ENCODE measurements at places on chromosomes 7 and 10.

GRCh38 chr7:84617265-84618030 lies 422.9 kb upstream of the SEMA3A start:
- DNase-seq, result no peak

GRCh38 chr10:83965473-83965872 lies 173.8 kb upstream of the GHITM start:
- DNase-seq, result no peak

GRCh38 chr10:3274414-3274813 lies 101.8 kb upstream of the PITRM1 start:
- no peak for DNase-seq

GRCh38 chr7:128833148-128833945 lies 3.1 kb downstream of the FLNC start:
- DNase-seq, result peak; percentile 76

- peak; percentile 35 for DNase-seq
Measured at GRCh38 chr7:128860158-128861073, 2.2 kb upstream of the ATP6V1F start.

GRCh38 chr7:120184866-120185265 lies 88.1 kb upstream of the KCND2 start:
- DNase-seq, result no peak

- peak; percentile 31 for DNase-seq
Measured at GRCh38 chr10:78852466-78853240, 216.1 kb upstream of the ZMIZ1 start.

- no peak for DNase-seq
Measured at GRCh38 chr10:81532403-81532802, 342.6 kb upstream of the NRG3 start.

- DNase-seq, result no peak
Measured at GRCh38 chr7:152512706-152513105, 76.9 kb upstream of the KMT2C start.

GRCh38 chr7:108461840-108462239 lies 5.6 kb upstream of the NRCAM start:
- DNase-seq, result no peak

GRCh38 chr7:10724449-10724848 lies 249.2 kb upstream of the PHF14 start:
- no peak for DNase-seq

DNA sequence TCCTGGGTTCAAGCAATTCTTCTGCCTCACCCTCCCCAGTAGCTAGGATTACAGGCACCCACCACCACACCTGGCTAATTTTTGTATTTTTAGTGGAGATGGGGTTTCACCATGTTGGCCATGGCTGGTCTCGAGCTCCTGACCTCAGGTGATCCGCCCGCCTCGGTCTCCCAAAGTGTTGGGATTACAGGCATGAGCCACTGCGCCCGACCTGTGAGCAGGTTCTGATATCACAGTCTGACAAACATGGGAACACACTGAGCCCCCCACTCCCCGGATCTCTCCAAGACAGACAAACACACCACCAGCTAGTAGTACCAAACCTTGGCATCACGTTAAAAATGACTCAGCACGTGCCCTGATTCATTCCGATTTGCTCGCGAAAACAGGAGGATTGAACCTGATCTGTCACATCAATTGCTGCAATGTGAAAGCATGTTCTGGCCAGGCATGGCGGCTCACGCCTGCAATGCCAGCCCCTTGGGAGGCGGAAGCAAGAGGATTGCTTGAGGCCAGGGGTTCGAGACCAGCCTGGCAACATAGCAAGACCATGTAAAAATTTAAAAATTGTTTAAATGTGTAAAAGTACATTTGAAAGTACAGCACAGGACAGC lies 106.5 kb downstream of the SMURF1 start:
- DNase-seq, result no peak

DNA sequence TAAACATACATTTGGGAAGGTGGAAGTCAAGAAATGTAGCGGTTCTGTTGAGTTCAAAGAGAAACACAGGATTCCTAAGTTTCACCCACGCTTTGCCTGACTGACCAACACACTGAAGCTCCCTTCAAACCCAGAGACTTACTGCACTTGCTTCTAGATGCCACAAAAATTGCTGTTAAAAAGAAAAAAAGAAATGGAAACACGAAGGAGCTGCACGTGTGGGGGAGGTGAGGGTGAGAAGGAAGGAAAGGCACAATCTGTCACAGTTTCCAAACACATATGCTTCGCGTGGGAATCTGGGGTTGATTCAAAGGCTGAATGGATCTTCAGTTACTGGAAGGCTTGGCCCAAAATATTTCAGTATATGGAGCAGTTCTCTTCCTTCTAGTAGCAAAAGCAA lies 495.6 kb downstream of the DNAJB6 start:
- DNase-seq, result no peak

DNA sequence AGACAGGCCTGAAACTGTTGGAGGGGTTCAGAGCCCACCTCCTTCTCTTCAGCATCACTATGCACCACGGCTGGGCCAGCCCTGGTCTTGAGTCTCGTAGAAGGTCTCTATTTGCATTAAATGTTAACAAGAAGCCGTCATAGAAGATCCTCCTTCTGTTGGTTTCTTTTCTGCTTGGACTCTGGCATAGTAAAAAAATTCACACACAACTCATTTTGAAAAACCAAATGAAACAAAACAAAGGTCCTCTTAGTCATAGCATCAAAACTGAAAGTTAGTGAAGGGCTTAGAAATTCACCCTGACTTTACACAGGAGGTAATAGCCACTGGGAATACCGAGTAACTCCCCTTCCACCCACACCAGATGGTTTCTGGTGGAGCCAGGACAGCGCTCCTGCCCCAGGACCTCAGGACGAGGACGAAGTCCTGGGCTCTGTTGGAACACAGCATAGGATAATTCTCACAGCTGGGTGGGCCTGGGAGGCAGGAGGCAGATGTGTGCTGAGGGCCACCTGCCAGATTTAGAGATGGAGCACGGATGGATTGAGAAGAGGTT lies 248.4 kb upstream of the KLF6 start:
- no peak for DNase-seq

- DNase-seq, result no peak
Measured at GRCh38 chr10:118332948-118333710, 9.0 kb downstream of the FAM204A start.

DNA sequence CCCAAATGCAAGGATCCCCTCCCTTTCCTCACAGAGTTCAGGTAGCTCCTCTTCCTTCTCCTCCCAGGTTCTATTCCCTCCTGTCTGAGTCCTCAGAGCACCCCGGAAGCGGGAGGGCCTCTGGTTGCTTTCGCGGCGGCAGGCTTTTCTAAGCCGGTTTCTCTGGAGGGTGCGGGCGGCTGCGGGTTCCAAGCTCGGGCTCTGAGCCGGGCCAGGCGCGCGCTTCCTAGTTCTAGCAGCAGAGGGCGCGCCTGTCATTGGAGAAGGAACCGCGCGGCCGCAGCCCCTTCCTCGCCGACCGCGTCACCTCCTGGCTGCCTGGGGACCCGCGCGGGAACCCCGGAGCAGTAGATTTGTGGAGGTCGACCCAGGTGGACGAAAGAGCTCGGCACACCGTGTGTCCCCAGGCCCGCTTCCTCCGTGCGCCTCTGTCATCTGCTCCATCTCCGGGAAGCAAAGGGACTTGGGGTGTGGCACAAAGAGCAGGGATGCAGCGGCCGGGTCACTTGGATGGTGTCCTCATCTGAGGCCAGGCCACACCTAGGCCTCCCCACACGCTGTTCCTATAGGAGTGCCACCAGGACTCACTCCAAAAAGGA lies 389.0 kb upstream of the PODXL start:
- peak; percentile 60 for DNase-seq

GRCh38 chr10:77899080-77899477 lies 27.5 kb downstream of the DLG5 start:
- DNase-seq, result peak; percentile 69

DNA sequence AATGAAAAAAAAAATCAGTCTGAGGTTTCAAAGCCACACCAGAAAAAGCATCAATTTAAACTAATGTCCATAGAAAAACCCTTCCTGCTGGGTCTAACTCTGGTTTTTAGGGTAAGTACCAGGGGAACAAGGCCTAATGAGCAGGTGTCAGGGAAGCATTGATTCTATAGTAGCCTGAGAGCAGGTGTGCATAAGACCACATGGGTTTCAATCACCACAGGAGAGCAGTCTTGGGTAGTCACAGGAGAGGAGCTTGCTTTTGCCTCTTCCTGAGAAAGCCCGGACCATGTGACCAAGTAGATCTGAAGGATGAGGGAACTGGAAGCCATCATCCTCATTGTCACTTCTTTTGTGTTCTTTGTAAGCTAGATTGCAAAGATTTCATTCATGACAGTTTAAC lies 66.3 kb upstream of the AGK start:
- DNase-seq, result no peak

DNA sequence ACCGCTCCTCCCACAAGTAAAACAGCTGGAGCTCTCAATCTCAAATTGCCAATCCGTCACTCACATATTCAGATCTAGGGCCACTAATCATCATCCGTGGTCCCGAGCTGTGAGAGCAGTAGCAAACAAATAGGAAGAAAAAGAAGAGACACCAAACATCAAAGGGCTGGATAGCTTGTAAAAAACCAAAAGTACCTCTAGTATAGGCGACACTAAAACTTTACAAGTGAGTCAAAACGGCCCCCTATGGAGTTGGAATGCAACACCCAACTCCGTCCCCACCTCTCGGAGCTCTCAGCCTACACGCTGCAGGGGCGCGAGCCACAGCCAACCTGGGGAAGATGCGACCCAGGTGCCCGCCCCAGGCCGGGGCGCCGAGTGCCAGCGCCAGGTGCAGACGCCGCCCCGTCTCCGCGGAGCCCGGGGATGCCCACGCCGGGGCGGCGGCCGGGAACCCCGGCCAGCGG lies 581 bp downstream of the FAM3C start:
- DNase-seq, result peak; percentile 54

GRCh38 chr10:556971-557637 lies 132.4 kb downstream of the DIP2C start:
- DNase-seq, result no peak

DNA sequence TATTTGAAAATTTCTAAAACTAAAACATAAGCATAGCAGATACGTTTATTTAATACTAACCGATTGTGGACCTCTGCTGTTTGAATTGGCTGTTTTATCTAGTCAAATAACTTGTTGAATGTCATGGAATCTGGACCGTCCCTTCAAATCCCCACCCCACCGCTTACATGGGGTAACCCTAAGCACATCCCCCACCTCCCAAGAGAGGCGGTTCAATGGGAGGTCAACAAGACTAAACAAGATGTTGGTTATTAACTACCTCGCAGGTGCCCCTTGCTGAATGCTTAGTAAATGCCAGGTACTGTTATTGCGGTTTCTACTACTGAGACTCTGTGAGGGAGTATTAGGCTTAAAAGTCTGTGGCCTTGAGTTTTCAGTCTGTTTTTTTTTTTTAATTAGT lies 70.9 kb downstream of the DAGLB start:
- DNase-seq, result no peak

DNA sequence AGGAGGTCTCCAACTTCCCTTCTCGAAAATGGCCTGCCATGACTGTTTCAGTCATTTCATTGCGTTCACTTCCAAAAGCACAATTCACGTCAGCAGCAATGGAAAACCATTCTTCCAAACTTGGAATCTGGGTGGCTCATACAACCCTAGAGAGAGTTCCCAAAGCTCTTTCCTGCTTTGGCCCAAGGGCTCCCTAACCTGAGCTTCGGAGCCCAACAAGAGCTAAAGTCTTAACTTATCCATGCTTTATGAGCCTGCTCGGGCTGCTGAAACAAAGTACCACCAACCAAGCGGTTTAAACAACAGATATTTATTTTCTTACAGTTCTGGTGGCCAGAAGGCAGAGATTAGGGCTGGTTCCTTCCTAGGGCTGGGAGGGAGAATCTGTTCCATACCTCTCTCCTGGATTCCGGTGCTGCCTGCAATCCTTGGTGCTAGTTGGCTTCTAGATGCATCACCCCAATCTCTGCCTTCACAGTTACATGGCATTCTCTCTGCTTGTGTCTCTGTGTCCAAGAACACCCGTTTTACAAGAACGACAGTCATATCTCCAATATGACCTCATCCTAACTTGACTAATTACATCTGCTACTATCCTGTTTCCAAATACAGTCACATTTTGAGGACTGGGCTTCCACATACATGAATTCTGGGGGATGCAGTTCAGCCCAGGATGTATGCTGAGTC lies 33.5 kb downstream of the CAMK2B start:
- no peak for DNase-seq

GRCh38 chr7:54145716-54146115 lies 396.5 kb upstream of the VSTM2A start:
- no peak for DNase-seq

GRCh38 chr10:124458473-124458872 lies 3.1 kb upstream of the LHPP start:
- DNase-seq, result no peak

GRCh38 chr7:103795107-103795506 lies 194.4 kb downstream of the RELN start:
- peak; percentile 11 for DNase-seq

GRCh38 chr7:27129729-27130539 lies 623 bp downstream of the HOXA4 start:
- DNase-seq, result peak; percentile 68

GRCh38 chr7:80883154-80884025 lies 35.5 kb downstream of the SEMA3C start:
- peak; percentile 100 for DNase-seq

DNA sequence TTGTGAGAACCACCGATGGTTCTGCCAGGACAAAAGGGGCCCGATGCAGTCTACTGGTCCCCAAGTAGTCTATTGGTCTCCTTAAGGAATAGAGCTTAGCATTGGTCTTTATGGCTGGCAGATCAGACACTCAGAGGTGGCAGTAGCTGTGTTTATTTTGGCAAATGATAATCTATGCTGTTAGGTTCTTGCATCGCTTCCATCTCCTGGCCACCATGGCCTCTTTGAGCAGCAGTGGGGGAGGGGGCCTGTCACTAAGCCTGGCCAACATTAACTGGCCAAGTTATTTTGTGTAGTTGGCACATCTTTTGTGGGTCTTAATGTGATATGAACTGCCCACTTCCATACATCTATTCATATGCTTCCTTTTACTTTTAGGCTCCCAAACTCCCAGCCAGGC lies 4.5 kb upstream of the ZC3HAV1 start:
- DNase-seq, result no peak

DNA sequence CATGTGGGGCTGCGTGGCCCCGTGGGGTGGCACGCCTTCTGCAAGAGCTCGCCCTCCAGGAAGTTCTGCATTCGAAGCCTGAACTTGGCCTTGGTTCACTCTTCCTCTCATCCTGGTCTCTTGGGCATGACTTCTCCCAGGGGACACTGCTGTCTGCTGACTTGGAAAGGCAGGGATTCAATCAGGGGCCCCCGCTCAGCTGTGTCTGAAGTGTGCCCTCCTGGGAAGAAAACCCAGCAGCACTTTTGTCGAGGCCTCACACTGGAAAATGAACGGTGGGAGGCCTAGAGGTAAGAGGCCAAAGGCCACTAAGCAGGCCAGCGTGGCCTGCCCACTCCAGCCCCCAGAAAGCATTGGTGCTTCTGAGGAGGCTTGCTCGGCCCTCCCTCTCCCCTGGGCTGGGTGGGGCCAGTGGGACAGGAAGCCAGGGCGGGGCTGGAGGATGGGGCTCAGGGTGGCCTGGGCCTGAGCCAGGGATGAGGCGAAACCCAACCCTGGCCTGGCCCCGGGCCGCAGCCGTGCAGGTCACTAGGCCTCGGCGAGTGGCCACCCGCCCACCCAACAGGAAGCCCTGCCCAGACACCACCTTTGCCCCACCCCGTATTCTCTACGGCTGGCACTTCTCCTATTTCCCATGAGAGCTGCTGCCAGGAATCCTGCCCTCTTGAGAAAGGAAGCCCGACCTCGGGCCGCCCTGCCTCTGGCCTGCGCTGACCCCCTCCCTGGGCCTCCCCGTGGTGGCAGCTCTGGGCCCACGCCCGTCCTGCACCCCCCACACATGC lies 81.1 kb downstream of the ZMIZ1 start:
- DNase-seq, result peak; percentile 94
